ENCODE measurements at places on chromosomes 3 and 15.

DNA sequence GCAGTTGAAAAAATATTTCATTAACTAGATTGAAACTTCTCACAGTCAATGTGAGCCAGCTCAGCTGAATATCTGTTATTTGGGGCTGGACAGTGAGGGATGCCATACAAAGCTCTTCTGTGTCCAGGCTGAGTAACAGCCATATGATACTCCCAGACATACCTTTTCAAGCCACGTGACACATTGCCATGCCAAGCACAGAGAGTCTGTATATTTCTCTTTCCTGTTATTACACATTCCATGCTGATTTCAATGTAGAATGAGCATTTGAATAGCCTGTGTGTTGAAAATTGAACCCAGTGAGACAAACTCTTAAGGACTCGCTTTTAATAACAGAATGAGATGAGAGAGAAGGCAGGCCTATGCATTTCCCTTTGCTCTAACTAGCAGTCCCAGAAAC lies 334.7 kb upstream of the RASGRP1 start:
- DNase-seq: peak; percentile 54

DNA sequence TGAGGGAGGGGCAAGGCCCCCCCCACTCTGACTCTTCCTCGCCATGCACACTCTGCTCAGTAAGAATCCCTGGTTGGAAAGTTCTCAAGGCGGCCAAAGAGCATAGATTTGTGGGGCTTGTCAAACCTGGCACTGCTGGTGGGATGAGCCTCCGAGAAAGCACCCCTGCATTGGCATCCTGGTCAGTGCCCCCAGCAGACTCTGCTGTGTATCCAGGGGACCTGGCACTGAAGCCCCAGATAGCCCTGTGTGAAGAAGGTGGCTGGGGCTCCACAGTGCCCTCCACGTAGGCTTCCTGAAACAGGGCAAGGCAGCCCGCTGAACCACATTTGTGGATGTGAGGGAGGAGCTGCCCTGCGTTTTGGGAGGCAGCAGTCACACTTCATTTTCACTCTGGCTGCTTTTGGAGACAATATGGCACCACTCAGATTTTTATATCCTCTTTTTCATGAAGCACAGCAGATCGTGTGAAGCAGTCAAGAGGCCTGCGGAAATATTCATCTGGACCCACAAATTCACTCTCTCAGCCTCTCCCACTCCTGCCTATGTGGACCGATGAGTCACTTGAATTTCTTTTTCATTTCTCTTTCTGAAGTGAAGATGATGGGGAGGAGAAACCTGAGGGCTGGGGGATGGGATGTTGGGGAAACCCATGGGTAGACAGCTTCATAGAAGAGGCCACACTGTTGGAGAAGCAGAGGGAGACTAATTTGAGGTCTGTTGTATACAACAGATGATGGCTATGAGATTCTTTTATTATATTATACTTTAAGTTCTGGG lies 88.7 kb upstream of the BCL6 start:
- DNase-seq: no peak

GRCh38 chr3:193118907-193119306 lies 122.1 kb upstream of the PLAAT1 start:
- DNase-seq: no peak

DNA sequence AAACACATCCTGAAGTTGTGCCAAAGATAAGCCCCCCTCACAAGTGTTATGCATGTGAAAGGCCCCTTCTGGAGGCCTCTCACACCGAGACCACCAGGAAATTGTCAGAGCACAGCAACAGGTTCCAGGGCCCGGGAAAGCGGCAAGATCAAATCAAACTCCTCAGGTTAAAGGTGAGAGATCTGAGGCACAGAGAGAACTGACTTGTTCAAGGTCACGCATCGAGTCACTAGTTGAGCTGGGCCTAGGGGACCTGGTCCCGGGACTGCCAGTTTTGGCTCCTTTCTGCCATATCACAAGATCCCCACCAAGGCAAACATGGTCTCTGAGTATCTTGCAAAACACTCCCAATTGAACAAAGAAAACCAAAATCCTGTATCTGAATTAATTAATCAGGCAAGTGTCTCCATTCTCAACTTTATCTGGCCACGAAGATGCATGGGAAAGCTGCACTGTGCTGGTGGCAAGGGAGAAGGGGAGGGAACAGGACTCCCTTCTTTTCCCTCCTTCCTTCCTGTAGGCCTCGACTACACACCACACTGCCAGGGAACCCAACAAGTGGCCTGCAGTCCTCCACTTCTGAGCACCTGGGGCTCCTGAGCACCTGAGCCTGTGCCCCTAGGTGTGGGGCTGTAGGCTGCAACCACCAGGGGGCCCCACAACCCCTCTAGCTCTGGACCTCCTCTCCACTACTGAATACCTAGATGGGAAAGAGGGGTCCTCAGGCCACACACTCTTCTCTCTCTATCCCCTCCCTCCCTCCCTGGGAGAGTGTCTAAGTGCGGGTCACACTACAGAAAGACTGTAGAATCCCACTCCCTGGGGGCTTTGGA lies 37.3 kb downstream of the ANP32A start:
- DNase-seq: peak; percentile 22

DNA sequence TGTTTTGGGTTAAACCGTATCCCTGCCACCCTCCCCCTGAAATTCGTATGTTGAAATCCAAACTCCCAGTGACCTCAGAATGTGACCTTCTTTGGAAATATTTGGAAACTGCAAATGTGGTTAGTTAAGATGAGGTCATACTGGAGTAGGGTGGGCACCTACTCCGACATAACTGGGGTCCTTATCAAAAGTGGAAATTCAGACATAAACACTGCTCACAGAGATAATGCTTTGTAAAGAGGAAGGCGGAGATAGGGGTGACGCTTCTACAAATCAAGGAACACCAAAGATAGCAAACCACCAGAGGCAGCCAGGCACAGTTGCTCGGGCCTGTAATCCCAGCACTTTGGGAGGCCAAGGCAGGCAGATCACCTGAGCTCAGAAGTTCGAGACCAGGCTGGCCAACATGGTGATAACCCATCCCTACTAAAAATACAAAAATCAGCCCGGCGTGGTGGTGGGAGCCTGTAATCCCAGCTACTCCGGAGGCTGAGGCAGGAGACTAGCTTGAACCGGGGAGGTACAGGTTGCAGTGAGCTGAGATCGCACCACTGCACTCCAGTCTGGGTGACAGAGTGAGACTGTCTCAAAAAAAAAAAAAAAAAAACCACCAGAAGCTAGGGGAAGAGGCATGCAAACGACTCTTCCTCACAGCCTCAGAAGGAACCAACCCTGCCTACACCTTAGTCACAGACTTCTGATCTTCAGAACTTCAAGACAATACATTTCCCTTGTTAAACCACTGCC lies 51.1 kb upstream of the CHD2 start:
- DNase-seq: peak; percentile 96

DNA sequence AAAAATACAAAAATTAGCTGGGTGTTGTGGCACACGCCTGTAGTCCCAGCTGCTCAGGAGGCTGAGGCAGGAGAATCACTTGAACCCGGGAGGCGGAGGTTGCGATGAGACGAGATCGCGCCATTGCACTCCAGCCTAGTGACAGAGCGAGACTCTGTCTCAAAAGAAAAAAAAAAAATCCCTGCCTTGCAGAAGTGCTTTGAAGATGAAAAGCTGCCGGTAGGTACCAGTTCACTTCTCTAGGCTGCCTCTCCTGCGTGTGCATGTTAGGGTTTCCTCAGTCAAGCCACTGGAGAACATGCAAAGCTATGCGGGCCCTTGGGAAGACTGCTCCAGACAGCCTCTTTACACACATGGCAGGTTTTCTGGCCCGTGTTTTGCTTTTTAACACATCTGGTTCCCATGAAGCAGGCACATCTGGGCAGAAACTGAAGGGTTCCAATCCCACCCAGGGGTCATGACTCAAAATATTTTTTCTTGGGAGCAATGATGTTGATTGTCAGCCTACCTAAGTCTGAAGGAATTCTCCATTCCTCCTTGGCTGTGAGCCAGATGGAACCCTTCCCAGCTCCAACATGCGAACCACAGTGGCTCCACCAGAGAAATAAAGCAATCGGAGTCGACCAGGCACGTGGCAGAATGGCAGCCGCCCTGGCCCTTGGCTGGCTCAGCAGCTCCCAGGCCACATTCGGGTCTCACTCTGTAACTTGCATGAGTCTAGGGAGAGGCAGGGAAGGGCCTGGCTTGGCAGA lies 29.6 kb downstream of the MGLL start:
- DNase-seq: peak; percentile 99

DNA sequence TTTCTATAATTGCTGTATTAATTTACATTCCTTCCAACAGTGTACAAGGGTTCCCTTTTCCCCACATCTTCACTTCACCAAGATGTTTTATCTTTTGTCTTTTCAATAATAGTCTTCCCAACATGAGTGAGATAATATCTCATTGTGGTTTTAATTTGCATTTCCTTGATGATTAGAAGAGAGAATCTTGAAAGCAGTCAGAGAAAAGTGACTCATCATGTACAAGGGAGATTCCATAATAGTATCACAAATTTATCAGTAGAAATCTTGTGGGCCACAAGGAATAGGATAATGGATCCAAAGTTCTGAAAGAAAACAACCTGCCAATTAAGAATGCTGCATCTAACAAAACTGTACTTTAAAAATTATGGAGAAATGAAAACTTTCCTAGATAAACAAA lies 189.3 kb downstream of the NECTIN3 start:
- no peak for DNase-seq

GRCh38 chr3:152556731-152557254 lies 278.1 kb upstream of the P2RY1 start:
- DNase-seq: peak; percentile 92

GRCh38 chr3:191473661-191474198 lies 12.8 kb downstream of the PYDC2 start:
- no peak for DNase-seq

GRCh38 chr3:117130222-117130621 lies 420.6 kb downstream of the TUSC7 start:
- peak; percentile 2 for DNase-seq

- no peak for DNase-seq
These were observed 21.1 kb upstream of the PDCD7 start for GRCh38 chr15:65154720-65155119.

- no peak for DNase-seq
These were observed 10.5 kb upstream of the PRR23E start for GRCh38 chr3:127182431-127182830.

- peak; percentile 66 for DNase-seq
These were observed 61.4 kb downstream of the TTC23 start for GRCh38 chr15:99187936-99188335.

GRCh38 chr15:27017168-27017809 lies 46.3 kb downstream of the GABRG3 start:
- DNase-seq: peak; percentile 37

DNA sequence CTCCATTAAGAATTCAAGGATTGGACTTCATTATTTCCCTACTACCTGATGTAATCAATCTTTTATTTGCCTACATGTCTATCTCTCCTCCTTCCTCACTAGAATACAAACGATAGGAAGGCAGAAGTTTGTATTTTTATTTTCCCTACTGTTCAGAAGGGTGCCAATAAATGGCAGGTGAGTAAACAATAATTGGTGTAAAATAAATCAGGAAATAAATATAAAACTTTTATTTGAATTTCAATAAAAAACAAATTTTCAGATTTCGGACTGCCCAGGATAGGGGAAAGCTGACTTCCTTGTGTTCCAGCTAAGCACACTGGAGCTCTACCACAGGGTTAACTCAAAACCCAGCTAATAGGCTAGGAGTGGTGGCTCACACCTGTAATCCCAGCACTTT lies 636.3 kb upstream of the BCHE start:
- DNase-seq: no peak

DNA sequence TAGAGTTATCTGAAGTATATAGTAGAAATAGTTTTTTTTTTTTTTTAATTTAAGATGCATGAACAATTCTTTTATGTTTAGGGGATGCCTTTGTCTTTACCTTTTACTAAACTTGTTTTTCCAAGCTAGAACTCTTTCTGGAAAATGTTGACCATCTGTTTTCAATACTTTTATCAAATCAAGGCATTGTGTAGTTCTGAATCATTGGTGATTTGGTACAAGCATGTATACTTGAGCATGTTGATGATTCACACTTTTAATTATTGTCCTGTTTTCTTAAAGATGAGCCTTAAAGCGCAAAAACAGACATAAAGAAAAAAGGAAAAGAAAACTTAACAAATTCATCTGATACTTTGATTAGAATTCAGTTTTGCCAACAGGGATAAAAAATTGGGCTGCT lies 28.3 kb downstream of the PDCD6IP start:
- DNase-seq: peak; percentile 72

DNA sequence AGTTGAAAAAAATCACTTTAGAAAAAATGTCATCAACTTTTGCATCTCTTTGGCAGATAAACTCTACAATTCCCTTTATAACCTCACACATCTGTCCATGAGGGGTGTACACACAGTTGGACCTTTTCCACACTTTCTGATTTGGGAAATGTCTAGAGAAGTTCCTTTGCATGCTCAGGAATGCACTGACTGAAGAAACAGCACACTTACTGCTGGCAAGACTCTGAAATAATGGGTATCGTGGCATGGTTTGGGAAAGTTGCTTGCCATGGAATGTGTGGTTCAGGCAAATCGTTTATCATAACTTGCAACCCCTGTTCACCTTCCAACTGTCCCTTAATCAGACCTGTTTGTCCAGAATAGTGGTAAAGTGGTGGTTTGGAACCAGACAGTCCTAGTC lies 135.3 kb upstream of the TGFBR2 start:
- peak; percentile 68 for DNase-seq

- DNase-seq: no peak
These were observed 66.4 kb downstream of the DCUN1D1 start for GRCh38 chr3:182913889-182914288.

DNA sequence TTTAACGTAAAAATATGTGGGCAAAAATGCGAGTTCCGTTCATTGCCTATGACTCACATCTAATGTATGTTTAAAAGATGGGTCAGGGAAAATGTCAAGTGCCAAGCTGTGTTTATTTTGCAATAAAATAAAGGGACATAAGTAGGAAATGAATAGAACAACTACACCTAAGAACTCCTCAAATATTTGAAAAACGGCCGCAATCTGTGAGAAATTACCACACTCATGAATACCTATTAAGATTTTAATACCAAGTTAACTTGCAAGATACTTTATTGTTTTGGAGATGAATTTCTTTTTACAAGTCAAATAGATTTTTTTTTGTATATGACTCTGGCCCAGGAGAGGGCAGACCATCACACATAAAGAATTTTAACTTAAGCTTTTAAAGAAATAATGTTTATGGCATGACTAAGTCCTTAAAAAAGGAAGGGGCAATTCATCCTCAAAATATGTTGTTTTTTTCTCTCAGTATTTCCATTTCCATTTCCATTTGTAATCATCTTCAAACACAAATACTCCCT lies 152.7 kb downstream of the SUCNR1 start:
- DNase-seq: peak; percentile 87
